ENCODE measurements at places on chromosomes 13 and 19.

GRCh38 chr13:40626977-40627376 is 39.5 kb downstream of the FOXO1 start:
- DNase-seq: no peak

GRCh38 chr19:30312582-30313352 is 59.4 kb upstream of the ZNF536 start:
- no peak for DNase-seq

DNA sequence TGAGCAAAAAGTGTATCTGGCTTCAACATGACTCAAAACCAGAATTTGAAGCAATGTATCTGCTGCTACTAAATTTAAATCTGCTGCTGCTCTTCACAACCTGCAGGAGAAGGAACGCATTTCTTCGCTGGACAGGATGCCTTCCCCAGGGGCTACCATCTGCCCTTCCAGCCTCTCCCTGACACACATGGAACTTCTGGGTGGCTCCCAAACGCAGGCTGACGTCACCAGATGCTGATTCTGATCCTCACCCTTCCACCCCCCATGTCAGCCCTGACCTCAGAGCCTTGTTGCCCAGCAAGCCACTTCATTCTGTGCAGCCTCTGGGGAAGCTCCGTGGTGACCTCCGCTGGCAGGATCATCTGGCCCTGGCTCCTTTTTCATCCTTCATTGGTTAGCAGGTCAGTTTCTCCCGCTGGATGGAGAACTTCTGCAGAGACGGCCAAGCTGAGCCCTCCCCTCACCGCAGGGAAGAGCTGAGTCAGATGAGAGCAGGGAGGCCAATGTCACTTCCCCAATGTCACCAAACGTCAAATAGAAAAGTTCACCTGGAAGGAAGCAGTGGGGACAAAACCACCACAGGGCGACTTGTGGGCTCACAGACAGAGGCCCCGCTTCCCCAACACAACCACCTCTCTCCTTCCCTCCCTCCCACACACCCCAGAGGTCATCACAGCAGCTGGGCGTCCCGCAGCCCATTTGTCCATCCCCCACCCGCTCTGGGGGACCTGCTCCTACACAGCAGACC is 14.0 kb upstream of the RAB20 start:
- DNase-seq: no peak

GRCh38 chr19:41328157-41328841 is 18.3 kb downstream of the CCDC97 start:
- no peak for DNase-seq

GRCh38 chr13:98797456-98797855 is 45.0 kb upstream of the SLC15A1 start:
- peak; percentile 26 for DNase-seq

DNA sequence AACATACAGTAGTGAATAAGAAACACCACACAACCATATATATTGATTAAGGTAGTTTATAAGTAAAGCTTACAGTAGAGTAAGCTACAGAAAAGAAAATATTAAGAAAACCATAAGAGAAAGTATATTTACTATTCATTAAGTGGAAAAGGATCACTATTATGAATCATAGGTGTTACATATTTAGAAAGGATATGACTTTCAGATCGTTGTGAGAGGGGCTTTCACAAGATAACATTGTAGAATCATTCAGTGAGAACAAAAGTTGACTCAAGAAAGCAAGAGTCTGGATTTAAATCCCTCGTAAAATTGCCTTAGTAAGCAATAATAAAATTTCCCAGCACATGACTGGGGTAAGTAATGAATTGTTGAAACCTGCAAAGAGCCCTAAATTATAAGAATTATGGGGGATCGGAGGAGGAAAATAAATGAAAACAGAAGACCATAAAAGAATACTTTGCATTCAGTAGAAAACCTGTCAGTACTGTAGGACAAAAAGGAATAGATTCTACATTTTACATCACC is 6.0 kb downstream of the UFM1 start:
- DNase-seq: no peak

GRCh38 chr19:41917676-41918075 is 10.6 kb downstream of the ERFL start:
- DNase-seq: no peak

- peak; percentile 91 for DNase-seq
These were observed 340.0 kb downstream of the SUCLA2 start for GRCh38 chr13:47661076-47661475.

DNA sequence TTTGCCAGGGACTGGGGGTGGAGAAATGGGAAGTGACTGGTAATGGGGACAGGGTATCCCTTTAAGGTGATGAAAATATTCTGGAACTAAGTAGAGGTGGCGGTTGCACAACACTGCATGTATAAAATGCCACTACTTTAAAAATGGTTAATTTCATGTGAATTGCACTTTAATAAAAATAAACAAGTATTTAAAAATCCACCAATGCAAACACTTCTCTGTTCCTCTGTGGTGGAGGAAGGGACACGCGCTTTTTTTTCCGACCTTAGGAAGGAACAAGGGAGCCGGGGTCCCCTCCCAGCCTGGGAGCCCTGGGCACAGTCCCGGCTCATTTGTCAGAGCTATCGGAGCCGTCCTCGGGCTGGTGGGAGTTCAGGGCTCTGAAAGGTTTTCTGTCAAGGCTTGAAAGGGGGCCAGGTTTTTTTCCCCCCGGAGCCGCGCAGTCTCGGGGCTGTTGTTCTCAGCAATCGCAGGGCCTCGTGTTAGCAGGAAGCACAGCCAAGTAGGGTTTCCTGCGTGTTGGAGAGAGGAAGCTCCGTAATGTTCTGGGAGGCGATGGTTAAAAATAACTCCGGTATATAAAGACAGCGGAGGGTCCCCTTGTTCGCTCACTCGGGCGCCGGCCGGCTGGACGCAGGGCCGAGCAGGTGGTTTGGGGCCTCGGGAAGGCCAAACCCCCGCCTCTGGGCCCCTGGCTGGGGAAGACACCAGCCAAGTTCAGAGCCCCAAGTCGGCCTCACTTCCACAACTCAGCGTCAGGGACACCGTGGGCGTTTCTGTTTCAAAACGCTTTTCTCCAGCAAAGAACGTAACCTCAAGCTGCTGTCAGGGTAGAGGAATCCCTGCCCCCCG is 41.2 kb upstream of the KLF2 start:
- peak; percentile 65 for DNase-seq

DNA sequence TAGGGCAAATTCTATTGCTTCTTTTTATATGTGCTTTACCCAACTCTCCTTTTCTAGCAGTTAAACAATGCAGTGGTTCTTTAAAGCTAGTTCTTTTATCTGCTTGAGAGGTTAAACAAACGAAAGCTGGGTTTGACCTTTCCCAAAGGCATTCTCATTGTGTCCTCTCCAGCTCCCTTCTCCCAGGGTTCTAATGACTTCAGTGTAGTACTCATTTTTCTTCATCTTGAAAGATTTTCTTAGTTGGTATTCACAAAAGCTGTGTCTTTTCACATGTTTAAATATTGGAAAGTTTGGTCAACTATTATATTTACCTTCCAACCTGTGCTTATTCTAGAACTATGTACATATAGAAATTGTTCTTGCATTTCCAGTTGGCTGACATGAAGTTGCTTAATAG is 1.5 kb downstream of the WASF3 start:
- DNase-seq: no peak

DNA sequence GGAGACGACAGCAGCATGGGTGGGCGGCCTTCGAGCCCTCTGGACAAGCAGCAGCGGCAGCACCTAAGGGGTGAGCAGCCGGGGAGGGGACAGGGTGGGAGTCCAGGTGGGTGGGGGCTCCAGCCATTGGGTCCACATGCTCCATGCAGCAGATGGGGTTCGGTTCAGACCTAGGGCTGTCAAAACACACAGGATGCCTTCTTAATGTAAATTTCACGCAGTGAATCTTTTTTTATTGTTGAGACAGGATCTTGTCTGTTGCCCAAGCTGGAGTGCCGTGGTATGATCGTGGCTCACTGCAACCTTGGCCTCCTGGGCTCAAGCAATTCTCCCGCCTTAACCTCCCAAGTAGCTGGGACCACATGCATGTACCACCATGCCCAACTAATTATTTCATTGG is 15.9 kb downstream of the PGLS start:
- no peak for DNase-seq

DNA sequence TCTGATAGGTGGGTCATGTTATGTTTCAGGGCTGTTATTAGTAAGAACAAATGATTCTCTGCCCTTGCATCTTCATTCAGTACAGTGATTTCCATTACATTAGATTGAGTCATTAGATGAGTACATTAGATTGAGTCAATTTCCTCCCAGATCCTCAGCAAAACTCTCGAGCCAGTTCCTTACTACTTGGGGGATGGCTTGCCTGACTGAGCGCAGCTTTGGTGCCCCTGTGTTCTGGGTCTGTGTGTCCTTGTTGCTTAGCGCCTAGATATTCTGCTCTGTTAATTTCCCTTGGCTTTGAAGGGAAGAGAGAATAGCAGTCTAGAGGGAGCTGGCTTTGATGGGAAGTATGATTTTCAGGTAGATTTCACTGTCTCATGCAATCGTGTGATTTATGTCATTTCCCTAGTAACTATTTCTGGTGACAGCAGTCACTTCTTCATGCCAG is 19.1 kb upstream of the SCEL start:
- peak; percentile 62 for DNase-seq

DNA sequence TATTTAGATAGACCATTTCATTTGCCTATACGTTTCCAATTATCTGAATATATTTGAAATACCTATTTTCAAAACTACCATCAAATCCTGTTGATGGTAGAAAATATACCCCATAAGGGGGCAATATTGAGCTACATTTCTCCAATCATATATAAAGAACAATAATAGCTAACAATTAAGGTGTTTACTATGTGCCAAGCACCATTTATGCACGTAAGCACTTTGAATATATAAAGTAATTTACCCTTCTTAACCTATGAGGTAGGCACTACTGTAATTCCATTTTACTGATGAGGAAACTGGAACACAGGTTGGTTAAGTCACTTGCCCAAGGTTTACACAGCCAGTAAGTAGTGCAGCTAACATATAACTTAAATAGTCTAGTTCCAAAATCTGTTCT is 79.2 kb downstream of the UBL3 start:
- DNase-seq: peak; percentile 37

DNA sequence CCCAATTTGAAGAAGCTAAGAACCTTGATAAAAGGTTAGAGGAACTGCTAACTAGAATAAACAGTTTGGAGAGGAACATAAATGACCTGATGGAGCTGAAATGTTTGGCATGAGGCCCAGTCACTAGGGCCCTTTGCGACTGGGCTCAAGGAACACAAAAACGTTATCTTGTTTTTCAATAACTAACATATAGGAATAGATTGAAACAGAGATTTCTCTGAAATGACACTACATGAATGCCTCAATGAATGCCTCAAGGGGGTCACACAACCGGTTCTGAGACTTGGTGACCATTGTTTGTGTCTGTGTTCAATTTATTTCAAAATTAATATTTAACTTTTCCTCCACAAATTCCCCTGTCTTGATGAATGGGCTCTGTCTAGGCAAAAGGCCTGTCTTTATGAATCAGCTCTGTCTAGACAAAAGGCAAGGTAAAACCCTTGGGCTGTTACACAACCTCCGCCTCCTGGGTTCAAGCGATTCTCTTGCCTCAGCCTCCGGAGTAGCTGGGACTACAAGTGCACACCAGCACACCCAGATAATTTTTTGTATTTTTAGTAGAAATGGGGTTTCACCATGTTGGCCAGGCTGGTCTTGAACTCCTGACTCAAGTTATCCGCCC is 932 bp upstream of the ZNF486 start:
- no peak for DNase-seq

DNA sequence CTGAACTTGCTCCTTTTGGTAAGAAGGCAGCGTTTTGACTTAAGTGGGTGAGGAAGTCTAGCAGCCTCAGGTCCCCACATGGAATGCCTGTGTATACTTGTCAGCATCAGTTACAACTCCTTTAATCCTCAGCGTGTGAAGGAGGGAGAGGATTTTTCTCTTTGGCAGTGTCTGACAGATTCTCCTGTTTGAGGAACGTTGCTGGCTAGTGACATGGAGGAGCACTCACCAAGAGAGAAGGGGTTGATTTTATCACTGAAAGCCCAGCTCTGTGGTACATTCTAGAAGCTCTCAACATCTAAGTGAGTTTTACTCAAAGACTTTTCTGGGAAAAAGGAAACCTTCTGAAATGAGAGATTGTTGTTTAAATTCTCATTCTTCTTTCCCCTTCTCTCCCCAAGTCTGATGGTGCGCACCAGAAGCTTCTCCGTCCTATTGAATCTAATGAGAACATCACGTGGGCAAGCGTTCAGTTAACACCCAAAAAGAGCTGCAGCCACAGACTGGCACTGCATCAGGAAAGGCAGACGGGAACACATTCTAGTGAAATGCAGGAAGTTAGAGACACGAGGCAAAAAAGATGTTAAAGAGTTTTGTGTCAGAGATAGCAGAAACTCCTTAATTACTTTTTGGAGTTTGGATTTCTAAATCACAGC is 58.2 kb downstream of the GJA3 start:
- DNase-seq: no peak

- DNase-seq: no peak
These were observed 117.7 kb upstream of the ABCC4 start for GRCh38 chr13:95418946-95419345.

DNA sequence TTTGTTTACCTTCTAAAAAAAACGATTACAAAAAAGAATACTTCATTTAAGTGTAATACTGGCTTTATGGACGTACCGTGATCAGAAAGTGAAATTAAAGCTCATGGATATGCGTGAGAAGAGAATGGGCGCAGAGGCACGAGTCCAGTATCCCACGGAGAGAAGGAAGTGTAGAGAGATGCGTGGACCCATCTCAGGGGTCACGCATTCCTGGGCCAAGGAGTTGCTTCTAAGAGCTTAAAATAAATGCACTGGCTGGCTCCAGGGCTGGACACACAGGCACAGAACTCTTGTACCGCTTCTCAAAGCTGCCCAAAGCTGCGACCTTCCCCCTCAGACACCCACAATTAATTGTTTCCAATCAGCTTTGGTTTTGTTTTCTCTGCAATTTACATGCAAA is 8.7 kb upstream of the SPC24 start:
- DNase-seq: no peak

DNA sequence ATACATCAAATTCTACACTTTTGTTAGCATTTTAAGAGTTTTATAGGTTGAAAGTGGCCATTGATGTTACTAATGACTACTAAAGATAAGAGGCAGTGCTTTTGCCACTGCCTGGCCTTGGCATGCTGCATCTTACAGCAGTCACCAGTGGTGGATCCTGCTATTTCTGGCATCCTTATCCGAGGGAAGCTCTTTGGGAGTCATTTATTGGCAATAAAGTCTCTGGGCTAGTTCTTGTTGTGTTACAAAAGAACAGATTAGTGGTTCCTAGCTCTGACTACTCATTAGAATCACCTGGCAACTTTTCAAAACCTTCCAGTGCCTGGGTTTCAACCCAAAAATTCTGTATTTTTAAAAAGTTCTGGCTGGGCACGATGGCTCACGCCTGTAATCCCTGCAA is 94.5 kb downstream of the ZMYM2 start:
- DNase-seq: no peak

GRCh38 chr13:72384879-72385278 is 342.6 kb downstream of the MZT1 start:
- peak; percentile 57 for DNase-seq

DNA sequence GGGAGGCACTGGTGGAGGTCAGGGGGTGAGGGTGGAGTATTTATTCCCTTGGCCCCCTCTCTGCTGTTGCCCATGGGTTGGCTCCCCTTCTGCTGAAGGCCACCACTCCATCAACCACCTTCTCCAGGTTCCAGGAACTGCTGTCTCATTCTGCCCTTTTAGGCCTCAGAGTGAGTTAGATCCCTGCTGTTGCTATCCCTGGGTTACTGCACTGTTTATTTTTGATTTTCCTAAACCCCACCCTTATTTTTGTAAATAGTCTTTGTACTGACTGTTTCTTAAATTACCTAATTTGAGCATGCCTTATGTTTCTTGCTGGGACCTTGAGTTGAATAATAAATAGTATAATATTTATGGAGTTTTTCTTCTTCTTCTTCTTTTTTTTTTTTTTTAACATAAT is 132.8 kb downstream of the RGCC start:
- no peak for DNase-seq

Measured in fibroblast of skin of right quadriceps (primary cell).